ENCODE measurements at places on chromosomes 4 and X. TPM values are rescaled to one million over a fixed set of nuclear protein-coding genes. Genes with fewer than 3 reads are reported as not detected.

Gene ANTXR2
- total RNA-seq = 2.0 TPM

Gene ELK1
- total RNA-seq = 22.0 TPM

GRCh38 chr4:176565049-176565448 is 227.7 kb downstream of the VEGFC start:
- DNase-seq = no peak

DNA sequence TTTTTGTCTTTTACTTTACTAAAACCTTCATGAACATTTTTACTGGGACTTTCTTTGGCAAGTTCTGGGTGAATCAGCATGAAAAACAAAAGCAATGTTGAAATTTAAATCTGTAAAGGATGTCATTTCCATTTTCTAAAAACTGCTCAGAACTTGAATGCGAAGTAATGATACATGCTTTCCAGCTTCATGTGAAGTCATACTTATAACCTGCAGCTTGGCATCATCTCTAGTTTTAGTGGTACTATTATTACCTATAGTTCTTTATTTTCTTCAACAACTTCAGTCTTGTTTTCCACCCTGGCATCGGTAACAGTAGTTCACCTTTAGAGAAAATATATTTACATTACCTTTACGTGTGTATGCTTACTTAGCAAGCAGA is 421.4 kb upstream of the DIPK2B start:
- DNase-seq = no peak

DNA sequence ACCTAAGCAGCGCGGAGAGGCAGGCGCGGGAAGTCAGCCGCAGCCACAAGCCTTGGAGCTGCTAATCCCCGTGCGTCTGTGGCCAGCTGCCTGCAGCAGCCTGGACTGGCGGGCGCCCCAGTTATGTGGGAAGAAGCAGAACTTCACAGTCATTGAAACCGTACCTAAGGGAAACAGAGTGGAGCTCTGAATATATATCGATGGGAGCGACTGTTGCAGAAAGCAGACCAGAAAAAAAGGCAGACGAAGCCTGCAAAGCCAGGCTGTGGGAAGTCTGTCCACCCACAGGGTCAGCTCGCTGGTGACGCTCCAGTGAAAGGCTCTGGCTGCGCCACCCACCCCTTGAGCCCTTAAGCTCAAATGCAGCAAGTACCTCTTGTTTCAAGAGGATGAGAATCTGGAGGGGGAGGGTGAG is 24.7 kb downstream of the KCNE5 start:
- DNase-seq = no peak

- DNase-seq = no peak
Observed at GRCh38 chr4:168765726-168766125, 244.3 kb downstream of the CBR4 start.

GRCh38 chrX:129791336-129791735 is 11.6 kb downstream of the SASH3 start:
- DNase-seq = no peak

Gene P2RY4
- 0.65 TPM for total RNA-seq

- DNase-seq = no peak
Observed at GRCh38 chrX:140250391-140250790, 254.5 kb downstream of the SOX3 start.

DNA sequence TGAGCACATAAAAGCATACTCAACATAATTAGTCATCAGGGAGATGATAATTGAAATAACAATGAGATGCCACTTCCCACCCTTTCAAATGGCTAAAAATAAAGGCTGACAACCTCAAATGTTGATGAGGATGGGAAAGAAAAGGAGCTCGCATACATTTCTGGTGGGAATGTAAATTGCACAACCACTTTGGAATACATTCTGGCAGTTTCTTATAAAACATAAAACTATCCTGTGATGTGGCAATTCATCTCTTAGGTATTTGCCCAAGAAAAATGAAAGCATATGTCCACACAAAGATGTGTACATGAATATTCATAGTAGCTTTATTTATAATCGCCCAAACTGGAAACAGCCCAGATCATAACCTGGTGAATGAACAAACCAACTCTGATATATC is 687 bp upstream of the ZNF275 start:
- no peak for DNase-seq

Gene ARR3
- not detected for total RNA-seq

GRCh38 chr4:37995981-37996775 is 36.0 kb downstream of the PTTG2 start:
- DNase-seq = no peak

GRCh38 chrX:133307637-133308498 is 89.7 kb upstream of the TFDP3 start:
- DNase-seq = no peak

DNA sequence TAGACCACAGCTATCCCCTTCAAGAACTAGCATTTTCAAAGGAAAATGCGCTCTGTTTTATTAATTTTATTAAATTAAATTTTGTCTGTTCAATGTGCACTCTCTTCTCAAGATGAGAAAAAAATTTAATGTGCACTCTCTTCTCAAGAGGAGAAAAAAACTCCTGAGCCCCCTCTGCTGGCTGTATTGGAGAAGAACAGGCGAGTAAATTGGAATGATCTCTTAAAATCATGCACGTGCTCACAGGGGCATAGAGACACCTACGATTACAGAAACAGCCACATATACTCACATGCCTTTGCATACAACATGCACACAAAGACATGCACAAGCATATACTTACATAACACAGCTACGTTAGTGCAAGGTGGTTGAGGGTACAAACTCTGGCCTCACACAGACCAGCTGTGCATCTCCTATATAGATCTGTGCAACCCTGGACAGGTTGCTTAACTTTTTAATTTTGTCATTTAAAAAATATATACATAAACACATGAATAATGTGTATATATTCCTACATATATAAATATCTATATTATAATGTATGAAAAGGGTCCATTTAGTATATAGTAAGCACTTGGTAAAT is 176.2 kb upstream of the CXorf66 start:
- no peak for DNase-seq

Gene CXXC4
- total RNA-seq = 0.80 TPM

DNA sequence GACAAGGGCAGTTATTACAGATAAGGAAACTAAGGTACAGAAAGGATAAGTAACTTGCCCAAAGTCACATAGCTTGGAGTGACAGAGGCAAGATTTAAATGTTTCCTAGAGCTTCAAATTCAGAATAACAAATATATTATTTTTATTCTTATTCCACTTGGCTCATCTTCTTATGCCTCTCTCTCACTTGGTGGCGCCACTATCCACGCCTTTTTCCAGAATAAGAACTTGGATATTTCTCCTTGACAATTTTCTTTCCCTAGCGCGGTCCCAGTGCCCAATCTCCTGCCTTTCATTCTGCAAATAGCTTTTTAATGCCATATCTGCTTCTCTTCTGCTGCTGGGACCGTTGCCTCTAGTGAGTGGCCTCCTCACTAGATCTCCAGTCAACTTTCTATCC is 78.5 kb downstream of the MSN start:
- no peak for DNase-seq

- DNase-seq = no peak
Observed at GRCh38 chr4:10171055-10171454, 54.5 kb upstream of the WDR1 start.

Gene F8A2
- not detected for total RNA-seq

Gene WAS
- total RNA-seq = 0.22 TPM

DNA sequence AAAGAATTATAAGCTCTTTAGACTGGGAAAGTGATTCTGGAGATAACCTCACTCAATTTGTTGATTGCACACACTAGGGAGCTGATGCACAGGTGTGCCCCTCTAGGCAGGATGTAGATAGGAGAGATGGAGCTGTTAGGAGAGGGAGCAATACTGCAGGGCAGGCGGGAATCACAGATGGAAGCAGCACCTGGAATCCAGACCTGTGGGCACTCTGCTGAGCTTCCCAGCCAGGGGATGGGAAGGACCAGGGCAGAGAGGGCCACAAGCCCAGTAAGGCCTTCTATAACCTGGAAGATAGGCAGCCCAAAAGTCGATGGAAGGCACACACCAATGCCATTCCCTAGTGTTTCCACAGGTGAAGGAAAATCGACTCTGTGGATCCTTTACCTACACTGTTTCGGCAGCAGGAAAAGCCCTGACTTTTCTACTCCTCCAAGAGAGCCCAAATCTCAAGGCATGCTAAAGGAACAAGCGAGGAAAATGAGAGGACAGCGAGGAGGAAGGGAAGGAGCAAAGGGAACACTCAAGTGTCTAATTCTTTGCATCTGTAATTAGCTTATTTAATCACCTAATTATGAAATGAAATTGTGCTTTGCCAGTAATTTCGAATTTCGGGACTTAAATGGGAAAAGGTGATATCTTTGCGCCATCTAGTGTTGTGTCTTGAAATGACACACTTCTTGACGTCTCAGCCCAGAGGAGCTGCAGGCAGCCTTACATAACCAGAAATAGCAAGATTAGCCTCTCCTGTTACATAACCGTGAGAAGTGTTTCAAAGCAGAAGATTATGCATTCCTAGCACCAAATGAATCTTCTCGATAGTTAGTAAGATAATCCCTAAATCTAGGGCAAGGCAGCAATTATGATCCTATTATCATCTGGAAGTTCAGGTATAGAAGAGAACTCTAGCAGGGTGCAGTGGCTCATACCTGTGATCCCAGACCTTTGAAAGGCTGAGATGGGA is 31.0 kb upstream of the TLR3 start:
- DNase-seq = peak; percentile 40

DNA sequence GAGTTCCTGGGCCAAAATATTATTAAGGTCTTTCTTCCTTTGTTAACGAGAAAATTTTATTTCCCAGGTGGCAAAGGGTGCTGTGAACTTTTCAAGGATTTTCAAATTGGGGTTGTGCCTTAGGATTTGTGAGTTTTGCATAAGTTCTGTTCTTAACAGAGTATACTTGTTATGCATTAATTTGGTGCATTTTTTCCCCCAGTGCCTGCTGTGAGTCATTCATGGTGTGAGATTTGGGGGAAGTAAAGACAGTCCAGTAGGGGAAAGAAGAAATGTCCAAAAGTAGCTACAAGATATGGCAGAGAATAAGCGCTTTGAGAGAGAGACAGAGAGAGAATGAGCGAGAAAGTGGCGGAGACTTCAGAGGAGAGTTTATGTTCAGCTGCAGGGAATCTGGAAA is 239.2 kb downstream of the ARHGAP10 start:
- no peak for DNase-seq

DNA sequence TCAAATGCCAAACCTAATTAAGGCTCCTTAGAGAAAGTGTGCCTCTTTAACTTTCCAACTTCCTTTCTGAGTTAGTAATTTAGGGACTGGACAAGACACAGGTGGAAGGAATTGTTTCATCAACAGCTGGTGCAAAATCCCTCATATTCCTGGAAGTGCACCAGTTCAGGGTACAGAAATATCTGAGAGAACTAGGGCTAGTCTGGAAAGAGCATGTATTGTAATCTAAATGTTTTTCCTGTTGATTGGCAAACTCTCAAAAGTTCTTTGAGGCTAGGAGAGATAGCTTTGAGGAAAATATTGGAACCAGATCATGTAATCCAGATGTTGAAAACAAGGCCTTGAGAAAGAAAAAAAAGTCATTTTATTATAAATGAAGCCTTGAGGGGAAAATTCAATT is 98.1 kb upstream of the C1GALT1C1 start:
- no peak for DNase-seq

DNA sequence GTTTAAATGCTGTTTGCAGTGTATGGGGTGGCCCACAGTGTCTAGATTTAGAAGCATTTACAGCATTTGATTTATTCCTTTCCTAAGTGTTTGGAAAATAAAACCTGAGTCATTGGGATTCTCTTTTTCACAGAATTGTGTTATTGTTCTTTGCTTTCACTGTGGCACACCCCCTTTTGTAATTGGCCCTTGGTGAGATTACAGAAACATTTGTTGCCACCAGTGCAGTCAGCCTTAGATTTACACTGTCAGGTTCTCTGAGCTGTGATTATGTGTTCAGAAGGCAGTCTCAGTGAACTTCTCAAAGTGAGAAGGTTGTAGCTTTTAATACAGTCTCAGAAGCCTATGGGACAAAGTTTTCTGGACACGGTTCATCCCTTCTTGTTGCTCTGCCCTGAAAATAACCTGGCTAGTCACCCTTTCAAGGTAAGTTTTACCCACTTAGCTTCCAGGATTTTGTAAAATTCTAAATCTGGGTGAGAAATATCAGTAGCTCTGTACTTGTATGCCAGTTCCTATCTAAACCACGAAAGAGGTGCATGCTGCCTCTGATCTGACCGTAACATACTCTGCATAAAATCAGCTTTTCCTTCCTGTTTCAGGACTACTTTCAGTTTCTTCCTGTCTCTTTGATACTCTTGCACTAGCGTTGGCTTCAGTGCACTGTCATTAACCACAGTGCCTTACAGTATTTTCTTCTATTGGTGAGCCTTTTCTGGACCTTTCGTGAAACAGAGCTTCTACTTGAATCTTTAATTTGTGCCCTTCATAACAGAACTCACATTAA is 12.6 kb downstream of the RUFY3 start:
- peak; percentile 3 for DNase-seq

Gene MAGEA11
- not detected for total RNA-seq

DNA sequence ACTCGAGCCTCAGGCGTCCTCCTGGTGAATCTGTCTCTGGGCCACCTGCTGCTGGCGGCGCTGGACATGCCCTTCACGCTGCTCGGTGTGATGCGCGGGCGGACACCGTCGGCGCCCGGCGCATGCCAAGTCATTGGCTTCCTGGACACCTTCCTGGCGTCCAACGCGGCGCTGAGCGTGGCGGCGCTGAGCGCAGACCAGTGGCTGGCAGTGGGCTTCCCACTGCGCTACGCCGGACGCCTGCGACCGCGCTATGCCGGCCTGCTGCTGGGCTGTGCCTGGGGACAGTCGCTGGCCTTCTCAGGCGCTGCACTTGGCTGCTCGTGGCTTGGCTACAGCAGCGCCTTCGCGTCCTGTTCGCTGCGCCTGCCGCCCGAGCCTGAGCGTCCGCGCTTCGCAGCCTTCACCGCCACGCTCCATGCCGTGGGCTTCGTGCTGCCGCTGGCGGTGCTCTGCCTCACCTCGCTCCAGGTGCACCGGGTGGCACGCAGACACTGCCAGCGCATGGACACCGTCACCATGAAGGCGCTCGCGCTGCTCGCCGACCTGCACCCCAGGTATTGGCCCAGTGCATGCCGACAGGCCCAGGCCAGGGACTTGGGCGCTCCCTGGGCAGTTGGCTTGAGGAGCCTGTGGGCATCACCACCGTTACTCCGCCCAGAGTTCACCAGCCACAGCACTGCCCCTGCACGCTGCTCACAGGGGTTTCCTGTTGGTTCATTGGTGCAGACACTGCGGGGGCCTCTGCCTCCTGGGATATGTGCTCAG is 1.1 kb downstream of the GPR78 start:
- DNase-seq = no peak

Gene SPANXA1
- 4.7 TPM for total RNA-seq

DNA sequence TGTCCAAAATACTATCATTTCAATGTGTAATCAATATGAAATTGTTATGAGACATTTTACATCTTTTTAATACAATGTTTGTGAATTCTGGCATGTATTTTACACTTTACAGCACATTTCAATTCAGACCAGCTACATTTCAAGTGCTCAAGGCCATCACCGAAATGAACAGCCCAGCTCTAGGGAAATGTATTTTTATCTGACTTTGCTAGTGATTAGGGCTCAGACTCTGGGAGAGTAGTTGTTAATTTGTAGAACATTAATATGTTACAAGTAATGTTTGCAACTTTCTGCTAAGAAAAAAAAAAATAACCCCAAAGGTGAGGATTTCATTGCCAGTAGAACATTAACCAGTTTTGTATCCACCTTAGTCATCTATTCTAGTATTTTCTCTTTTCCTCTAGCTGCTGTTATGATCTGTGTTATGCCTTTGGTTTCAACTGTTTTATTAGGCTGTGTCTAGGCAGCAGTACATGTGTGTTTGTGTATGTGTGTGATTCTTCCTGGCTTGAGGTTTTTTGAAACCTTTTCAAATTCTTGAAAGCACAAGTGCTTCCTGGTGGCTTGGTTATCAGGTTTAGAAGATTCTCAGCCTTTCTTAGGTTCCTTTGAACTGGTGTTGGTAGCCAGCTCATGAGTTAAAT is 125.9 kb downstream of the NSUN7 start:
- DNase-seq = no peak

- DNase-seq = peak; percentile 22
Observed at GRCh38 chrX:40933706-40934425, 151.4 kb upstream of the USP9X start.

All from PC-9 (cell line).